ENCODE measurements at places on chromosomes 2 and 18.

DNA sequence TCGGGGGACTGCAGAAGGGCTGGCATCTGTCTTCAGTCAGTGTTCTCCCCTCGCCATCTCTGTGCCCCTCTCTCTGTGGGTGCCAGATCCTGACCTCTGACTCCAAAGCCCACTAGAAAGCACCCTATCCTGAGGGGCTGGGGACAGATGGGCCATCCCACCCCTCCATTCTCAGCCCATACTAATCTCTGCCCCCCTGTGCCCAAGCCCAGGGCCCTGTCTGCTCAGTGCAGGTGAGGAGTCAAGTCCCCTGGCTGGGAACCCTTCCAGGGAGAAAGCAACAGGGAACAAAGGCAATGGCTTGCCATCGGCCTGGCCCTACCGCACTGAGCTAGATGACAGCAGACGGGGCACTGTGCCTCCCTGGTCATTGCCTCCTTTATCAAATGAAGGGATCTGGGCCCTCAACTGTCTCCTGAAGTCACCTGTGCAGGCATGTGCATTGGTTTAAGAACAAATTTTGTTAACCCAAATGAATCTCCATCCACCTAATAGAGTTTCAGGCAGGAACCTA is 42.7 kb upstream of the ID2 start:
- no peak for DNase-seq

DNA sequence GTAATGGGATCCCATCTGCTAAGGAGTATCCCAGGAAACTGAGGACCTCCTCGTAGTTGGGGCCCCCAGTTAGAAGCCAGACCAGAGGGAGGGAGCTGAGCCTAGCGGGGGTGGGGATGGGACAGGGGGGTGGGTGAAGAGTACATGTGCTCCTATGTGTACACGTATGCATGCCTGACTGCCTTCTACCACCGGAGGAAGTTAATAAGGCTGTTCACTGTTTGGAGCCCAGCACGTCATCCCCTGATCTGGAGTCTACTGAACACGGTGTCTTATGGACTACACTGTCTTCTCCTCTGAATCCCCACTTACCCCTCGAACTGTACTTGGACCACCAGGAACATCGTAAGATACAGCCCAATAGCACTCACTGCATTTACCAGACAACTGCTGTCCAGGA is 68.5 kb downstream of the SFXN5 start:
- DNase-seq = no peak

- DNase-seq = no peak
Observed at GRCh38 chr2:240564561-240565332, 3.5 kb upstream of the RNPEPL1 start.

DNA sequence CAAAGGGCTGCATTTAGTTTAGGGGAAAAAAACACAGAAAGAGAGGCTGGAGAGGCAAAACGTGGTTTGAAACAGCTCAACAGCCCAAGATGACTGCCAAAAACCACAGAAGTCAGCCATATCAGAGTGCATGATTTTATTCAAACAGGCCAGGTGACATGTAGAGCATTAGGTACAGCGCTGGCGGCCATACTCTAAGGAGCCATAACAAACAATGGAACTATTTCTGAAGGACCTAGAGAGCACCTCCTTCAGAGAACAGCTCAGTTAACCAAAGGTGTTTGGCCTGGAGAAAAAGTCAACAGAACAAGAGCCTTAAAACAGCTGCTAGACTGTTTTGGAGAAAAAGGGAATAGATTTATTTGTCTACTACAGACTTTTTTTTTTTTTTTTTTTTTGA is 2.6 kb downstream of the THADA start:
- no peak for DNase-seq

- DNase-seq = no peak
Observed at GRCh38 chr2:43894743-43895142, 56.0 kb downstream of the ABCG8 start.

DNA sequence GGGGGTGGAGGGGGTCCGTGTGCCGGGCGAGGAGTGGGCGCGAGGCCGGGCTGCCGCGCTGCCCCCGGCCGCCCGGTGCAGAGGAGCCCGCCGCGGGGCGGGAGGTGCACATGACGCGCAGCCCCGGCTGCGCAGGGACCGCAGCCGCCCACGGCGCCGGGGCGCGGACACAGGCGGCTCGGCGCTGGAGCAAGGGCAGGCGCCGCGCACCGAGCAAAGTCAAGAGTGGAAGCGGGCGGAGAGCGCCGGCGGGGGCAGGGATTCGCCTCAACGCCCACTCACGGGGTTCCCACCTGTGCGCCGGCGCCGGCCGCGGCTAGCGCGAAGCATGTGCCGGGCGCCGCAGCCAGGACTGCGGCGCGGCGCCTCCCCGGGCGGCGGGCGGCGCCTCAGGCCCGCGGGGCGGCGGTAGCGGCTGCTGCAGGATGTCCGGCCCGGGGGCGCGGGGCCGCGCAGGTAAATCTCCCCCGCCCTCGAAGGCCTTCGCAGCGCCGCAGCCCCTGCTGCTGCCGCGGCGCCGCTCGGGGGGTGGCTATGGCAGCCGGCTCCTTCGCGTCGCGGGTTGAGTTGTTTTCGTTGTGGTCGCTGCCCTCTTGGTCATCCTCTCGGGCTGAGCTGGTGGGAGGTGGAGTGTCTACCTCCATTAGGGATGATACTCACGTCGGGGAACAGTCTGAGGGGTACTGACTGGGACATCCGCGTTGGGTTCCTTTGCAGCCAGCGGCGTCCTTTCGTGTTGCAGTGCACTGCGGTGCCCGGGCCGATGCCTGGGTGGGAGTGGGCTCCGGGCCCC is 216.3 kb upstream of the DTNA start:
- DNase-seq = no peak

DNA sequence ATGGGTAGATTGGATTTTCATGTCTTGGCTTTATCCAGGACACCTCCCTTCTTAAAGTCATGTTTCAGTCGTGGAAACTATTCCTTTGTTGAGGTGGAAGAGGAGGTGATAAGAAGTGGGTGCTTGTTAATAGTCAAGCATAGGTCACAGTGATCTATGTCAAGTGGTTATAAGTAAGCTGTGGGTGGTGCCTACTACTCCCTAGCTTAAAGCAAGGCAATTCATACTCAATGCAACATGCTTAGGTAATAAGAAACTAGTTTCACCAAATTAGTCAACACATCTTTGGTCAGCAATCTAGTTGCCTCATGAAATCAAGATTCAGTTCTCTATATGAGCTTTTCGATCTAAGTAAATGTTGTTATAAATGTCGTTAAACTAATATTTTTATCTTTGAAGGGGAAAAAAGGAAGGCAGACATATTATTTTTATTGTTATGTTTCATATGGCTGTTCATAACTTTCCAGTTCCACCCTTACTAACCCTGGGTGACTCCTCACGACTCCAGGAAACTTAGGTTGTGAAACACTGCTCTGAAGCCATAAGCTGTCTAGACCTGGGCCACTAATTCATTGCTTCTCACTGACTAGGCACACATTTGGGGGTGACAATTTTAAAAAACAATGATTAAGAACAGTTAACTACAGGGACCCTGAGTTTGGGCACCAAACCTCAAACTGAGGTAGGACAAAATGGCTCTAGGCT is 5.8 kb upstream of the ABCB11 start:
- DNase-seq = no peak

DNA sequence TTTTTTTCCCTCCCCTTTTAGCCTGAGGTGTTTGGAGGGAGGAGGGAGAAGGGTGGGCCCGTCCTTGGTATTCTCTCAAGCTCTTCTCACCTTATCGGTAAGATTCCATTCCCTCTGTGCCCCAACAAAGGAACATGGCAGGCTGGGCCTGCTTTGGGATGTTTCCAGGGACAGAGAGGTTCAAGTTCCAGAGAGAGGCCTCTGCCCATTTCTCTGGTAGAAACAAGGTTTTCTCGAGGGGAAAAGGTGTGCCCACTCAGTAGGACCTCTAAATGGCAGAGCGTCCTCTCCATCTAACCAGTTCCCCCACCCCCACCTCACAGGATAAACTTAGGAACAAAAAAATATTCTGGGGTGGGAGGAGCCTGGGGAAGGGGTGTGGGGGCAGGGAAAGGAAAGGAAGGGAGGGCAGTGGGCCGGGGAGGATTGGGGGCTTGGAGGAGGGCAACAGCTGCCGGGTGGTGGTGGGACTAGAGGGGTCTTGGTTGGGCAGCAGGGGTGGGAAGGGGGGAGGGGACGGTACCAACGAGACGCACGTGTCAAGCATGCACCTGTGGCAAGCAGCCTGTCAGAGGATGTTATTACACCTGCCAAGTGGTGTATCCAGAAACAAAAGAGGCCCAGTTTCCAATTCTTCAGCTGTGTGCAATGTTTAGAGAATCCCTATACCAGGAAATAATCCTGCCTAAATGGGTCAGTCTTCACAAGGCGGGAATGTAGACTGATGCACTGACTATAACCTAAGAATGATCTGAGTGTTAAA is 2.1 kb downstream of the PCBP1 start:
- DNase-seq = no peak

GRCh38 chr18:76363436-76364120 is 131.5 kb downstream of the ZNF516 start:
- no peak for DNase-seq

DNA sequence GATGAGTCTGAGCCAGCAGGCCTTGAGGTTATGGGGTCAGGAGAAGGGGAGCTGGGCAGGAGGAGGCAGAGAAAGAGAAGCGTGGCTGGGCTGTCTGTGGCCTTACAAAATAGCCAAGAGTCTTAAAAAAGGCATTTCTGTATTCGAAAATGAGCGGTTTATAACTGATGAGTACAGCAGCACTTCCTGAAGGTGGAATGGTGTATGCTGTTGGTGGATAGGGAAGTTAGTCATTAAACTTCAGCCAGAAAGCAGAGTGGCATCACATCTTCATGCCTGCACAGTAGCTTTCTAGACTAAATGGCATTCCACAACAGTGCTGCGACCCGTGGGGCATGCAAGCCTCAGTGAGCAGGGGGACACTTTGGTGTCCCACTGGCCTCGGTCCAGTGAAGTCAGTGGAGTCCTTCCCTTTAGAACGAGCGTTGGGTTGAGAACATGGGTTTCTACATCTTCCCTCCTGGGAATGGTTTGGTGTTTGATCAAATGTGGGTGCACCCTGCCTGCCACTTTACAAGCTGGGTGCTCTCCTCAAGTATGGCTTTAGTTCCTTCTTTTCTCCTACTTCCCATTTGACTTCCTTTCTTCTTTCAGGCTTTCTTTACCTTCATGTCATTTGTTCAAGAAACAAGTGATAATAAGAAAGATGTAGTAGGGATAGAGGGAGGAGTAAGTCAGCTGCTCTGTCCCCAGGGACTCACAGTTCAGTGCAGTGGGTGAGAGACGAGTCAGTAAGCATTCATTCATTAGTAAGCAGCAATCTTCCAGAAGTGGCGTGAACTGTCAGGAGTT is 96.3 kb downstream of the ARMC9 start:
- no peak for DNase-seq

- no peak for DNase-seq
Observed at GRCh38 chr2:159658881-159659873, 42.8 kb upstream of the BAZ2B start.

- DNase-seq = no peak
Observed at GRCh38 chr2:69466728-69467127, 29.5 kb upstream of the NFU1 start.

DNA sequence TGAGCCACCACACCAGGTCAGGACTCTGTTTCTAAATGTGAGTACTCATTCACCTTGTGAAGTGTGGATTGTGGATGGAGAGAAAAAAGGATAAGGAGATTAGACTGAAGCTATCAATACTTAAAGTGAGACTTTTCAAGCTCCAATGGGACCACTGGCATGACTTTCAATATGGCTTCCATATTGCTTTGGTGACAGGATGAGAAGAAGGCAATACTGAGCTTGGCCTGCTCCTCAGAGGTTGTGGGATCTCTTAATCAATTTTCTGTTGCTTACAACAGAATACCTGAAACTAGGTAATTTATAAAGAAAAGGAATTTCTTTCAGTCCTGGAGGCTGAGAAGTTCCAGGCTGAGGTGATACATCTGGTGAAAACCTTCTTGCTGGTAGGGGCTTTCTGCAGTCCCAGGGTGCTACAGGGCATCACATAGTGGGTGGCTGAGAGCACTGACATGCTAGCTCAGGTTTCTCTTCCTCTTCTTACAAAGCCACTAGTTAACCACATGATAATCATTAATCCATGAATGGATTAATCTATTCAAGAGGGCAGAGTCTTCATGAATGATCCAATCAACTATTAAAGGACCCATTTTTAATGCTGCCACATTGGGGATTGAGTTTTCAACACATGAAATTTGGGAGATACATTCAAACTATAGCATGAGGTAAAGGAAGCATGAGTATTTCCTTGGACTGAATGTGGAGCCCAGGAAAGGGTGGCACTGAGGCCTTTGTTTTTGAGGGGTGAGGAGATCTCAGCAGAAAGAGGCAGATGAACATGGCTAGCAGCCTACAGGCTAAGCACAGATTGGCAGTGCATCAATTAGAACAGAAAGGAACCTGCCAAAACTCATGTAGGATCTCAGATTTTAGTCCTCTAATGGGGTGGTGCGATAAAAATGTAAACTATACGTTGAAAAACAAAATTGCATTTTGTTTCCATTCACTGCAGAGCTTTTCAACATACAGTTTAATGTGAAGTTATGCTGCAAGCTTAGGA is 274.5 kb downstream of the PIK3C3 start:
- DNase-seq = no peak

GRCh38 chr18:56315363-56315762 is 323.0 kb downstream of the TXNL1 start:
- no peak for DNase-seq

DNA sequence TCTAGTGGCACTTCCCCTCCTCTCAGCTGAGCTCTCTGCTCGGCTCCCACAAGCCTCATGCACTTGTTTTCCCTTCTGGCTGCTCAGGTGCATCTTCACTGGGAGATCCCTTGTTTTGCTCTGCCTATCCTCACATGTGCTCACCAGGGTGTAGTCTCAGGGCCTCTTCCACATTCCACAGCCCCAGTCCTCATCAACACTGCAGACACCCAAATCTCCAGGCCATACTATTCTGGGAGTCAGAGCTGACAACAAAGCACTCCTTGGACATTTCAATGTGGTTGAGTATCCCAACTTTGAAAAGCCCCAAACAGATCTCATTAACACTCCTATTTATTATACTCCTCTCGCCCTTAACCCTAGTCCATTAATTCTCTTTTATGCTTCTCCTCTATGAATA is 71.3 kb downstream of the CCDC93 start:
- no peak for DNase-seq

- no peak for DNase-seq
Observed at GRCh38 chr2:216408426-216409290, 3.6 kb upstream of the SMARCAL1 start.

GRCh38 chr2:71494523-71495155 is 41.3 kb downstream of the DYSF start:
- no peak for DNase-seq

DNA sequence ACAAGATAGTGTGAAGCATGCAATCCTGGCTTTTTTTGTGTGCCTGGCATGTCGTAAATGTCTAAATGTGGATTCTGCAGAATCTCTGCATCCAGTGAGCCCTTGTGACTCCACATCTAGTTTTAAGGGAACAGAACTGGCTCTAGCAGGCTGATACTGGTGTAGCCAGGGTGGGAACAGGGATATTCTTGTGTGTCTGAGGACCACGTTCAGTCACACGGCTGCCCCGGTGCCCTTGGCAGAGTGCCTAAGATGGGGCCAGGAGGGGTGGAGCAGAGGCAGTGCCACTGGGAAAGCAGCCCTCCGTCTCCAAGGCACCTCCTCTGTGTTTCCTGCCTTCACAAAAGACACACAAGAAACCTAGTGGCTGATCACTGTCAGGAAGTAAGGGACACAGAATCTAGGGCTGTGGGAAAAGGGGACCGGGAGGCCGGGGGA is 91.5 kb upstream of the PARD3B start:
- no peak for DNase-seq

GRCh38 chr2:241111440-241111805 is 9.3 kb upstream of the MTERF4 start:
- no peak for DNase-seq

GRCh38 chr2:218993345-218994315 is at the start of gene CRYBA2:
CRYBA2 (minus strand) TSS chr2:218993422; CDS start chr2:218993176, 246 bp downstream.
- no peak for DNase-seq
